Neural progenitor cell (in vitro differentiated cells): ENCODE measurements at places on chromosomes 12 and 14.
A peak's percentile ranks its signal among the peaks of the same experiment; 100 is the strongest.

GRCh38 chr14:88798156-88798555 is 5.4 kb upstream of the EML5 start:
- DNase-seq = no peak

DNA sequence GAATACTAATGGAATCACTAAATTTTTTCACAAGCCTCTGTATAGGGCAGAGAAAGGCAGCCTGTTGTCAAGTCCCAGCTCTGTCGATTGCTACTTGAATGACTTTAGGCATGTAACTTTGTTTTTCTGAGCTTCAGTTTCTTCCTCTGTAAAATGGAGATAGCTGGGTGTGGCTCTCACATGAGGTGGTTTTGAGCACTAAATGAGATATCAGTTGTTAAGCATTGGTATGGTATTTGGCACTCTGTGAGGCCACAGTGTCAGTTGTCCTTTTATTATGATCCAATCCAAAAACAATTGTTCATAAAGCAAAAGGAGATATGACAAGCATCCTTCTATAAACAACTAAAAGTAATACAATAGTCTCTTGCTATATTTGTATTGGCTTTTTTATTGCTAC is 120.6 kb downstream of the DUSP6 start:
- DNase-seq = no peak

- DNase-seq = no peak
Observed at GRCh38 chr12:83365317-83365716, 678.6 kb downstream of the TMTC2 start.

GRCh38 chr12:69985656-69986055 is 160.6 kb downstream of the MYRFL start:
- DNase-seq = peak; percentile 20

- no peak for DNase-seq
Observed at GRCh38 chr12:114221136-114221833, 184.7 kb downstream of the TBX5 start.

DNA sequence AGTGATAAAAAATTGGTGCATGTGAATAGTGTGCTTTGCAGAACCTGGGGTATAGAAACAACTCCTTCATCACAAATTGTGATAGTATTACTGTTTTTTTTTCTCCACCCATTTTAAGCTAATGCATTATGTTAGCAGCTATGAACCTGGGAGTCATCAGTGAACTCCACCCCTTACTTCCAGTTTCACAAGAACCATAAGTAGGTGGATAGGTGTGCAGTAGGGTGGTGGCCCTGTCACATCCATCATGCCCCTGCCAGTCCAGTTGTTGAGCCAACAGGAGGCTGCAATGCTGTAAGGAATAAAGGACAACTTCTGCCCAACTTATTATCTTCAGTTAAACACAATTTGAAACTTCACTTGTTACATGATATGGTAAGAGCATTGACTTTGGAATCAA is 85.7 kb downstream of the ABCD2 start:
- no peak for DNase-seq

DNA sequence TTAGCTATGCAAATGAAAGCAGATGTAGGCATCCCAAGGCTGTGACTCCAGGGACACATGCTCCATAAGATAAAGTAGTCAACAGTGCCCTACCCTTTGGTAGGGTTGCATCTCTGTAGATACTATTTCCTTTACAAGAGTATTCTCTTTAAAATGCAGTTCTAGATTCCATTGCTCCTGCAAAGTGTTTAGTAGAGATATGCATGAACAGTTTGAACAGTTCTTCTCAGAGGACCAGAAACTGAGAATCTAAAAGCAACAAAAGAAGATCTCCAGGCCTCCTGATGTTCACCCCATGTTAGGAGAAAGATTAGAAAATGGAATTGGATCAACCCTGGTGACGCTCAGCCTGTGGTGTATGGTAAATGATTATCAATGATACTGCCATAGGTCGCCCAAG is 121.2 kb downstream of the KCNK10 start:
- DNase-seq = no peak

- DNase-seq = no peak
Observed at GRCh38 chr14:98919434-98919833, 352.6 kb downstream of the BCL11B start.

- DNase-seq = no peak
Observed at GRCh38 chr12:52849511-52849910, 717 bp upstream of the KRT78 start.

DNA sequence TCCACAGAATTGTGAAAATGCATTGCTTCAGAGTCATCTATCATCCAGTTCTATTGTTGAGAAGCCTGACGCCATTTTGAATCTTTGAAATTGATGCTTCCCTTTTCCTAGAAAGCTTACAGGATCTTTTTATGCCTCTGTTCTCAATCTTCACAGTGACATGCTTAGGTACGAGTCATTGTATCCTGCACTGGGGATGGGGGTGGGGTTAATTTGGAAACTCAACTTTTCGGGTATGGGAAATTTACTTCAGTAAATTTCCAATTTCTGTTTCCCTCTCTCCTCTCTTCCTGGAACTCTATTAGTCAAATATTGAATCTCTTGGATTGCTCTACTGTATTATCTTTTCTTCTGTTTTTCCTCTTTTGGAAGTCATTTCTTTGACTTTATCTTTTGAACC is 24.5 kb downstream of the RNASE10 start:
- no peak for DNase-seq

- DNase-seq = no peak
Observed at GRCh38 chr14:49971156-49972130, 78.6 kb downstream of the ARF6 start.

GRCh38 chr14:95328729-95329503 is 9.2 kb upstream of the CLMN start:
- no peak for DNase-seq

GRCh38 chr12:31037931-31038330 is 35.7 kb upstream of the DDX11 start:
- no peak for DNase-seq

DNA sequence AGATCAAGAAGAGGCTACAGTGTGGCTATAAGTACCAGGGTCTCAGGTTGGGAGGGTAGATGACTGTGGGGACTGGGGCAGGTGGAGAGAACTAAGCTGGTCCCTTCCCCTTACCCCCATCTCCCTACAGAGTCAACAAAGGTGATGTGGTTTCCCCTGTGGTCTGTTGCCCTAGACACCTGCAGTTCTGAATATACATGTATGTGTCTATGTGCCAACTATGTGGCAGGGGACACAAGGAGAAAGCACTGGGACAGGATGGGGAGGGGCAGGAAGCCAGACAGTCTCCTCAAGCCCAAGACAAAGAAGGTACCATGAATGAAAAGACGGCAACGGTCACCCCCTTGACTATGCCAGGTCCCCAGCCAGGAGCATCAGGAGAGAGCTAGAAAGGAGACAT is 4.5 kb upstream of the HDAC7 start:
- DNase-seq = no peak

- no peak for DNase-seq
Observed at GRCh38 chr14:59177262-59177661, 11.2 kb upstream of the DAAM1 start.

DNA sequence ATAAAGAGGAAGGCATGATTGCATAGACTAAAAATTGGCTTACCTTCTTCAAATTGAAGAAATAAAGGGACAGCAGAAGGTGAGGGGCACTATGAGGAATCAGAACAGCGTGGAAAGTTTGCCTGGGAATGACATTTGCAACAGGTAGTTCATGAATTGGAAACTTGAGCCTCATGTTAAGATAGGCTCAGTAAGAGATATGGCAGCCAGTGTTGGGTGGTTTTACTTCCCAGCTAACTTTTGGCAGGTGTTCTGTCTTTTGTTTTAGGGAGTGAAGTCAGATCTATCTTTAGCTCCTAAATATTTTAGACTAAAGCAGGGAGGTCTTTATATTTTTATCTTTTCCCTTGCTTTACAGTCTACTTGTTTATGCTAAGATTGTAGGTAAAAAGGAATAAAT is 122.4 kb downstream of the ANO6 start:
- DNase-seq = no peak

- DNase-seq = no peak
Observed at GRCh38 chr14:75425446-75425845, 2.4 kb upstream of the JDP2 start.

GRCh38 chr12:132342251-132343227 is 13.2 kb upstream of the GALNT9 start:
- DNase-seq = peak; percentile 63

- DNase-seq = no peak
Observed at GRCh38 chr14:83162361-83162929, 1628.8 kb upstream of the SEL1L start.

DNA sequence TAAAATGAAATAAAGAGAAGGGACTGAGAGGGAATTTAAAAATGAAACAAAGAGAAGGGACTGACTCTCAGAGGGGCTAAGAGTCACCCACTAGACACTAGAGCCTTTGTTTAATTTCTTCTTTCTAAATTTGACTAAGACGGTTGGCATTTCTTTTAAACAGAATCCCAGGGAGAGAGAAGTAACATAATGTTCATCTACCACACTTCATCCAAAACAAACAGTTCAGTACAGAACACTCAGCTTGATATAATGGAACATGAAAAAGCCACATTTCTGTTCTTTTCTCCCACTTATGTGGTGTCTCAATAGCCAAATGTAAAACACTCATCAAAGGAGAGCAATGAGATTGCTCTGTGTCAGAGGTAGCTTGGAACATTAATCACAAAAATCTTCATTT is 10.1 kb upstream of the NT5DC3 start:
- no peak for DNase-seq

- DNase-seq = peak; percentile 40
Observed at GRCh38 chr12:47686645-47687240, 19.1 kb downstream of the RPAP3 start.

DNA sequence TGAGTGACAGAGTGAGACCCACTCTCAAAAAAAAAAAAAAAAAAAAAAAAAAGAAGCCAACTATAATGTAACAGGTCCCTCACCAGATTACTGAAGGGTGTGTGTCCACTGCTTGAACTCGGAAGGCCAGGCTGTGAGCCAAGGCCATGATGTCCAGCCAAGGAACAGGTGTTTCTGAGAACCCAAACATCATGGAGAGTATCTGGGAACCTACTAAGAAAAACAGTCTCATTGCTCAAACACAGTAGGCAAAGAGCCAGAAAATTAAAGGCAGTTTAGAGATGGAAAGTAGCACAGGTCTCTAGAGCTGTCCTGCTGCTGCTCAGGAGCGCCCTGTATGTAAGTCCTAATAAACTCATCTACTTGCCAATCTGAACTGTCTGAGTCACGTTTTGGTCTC is 12.5 kb upstream of the MAP4K5 start:
- DNase-seq = no peak

DNA sequence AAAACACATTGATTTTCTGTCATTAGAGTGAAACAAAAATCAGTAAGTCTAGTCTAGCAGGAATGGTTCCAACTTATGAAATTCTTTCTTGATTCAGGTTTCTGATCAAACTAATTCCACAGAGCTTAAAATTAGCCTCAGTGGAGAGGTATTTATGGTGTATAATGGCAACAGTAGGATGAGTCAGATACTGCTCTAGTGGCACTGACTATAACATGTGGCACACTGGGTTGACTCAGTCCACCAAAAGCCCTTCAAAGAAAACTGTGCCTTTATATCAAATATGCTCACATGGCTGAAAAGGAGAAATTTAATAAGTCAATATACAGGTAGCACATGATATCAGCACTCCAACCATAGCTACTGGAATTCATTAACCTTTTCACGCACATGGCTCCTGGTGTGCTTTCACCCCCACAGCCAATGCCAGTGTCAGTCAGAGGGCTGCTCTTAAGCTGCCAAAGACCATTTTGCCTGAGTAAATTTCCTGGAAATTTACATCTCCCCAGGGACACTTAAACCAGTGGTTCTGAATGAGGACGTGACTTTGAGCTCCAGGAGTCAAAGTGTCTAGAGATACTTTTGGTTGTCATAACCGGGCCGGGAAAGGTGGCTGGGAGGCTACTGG is 21.7 kb upstream of the CATSPERB start:
- DNase-seq = no peak

GRCh38 chr12:94488463-94488862 is 28.8 kb upstream of the CEP83 start:
- DNase-seq = no peak

- DNase-seq = no peak
Observed at GRCh38 chr12:104478396-104479122, 21.8 kb downstream of the CHST11 start.

GRCh38 chr12:89278862-89279261 is 73.4 kb downstream of the DUSP6 start:
- DNase-seq = no peak

GRCh38 chr12:52319097-52319496 is 2.1 kb downstream of the KRT83 start:
- DNase-seq = no peak

DNA sequence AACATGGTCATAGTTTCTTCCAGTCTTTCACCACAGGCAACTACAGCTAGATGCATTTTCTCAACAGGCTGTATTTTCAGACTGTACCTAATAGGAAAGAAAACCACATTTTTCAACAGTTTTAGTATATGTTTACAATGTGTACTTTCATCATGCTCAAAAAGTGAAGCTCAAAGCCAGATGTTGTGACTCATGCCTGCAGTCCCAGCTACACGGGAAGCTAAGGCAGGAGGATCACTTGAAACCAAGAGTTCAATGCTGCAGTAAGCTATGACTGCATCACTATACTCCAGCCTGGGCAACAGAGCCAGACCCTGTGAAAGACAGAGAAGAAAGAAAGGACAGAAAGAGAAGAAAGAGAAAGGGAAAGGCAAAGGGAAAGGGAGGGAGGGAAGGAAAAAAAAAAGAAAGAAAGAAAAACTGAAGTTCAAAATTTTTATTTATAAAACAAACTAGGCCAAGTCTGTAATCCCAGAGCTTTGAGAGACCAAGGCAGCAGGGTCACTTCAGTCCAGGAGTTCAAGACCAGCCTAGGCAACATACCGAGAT is 25.5 kb downstream of the GXYLT1 start:
- DNase-seq = no peak

- no peak for DNase-seq
Observed at GRCh38 chr14:33781236-33781635, 169.6 kb downstream of the EGLN3 start.
